HFFc6 (cell line): ENCODE measurements at places on chromosomes 2 and 18. TPM values are rescaled to one million over a fixed set of nuclear protein-coding genes. Genes with fewer than 3 reads are reported as not detected.

DNA sequence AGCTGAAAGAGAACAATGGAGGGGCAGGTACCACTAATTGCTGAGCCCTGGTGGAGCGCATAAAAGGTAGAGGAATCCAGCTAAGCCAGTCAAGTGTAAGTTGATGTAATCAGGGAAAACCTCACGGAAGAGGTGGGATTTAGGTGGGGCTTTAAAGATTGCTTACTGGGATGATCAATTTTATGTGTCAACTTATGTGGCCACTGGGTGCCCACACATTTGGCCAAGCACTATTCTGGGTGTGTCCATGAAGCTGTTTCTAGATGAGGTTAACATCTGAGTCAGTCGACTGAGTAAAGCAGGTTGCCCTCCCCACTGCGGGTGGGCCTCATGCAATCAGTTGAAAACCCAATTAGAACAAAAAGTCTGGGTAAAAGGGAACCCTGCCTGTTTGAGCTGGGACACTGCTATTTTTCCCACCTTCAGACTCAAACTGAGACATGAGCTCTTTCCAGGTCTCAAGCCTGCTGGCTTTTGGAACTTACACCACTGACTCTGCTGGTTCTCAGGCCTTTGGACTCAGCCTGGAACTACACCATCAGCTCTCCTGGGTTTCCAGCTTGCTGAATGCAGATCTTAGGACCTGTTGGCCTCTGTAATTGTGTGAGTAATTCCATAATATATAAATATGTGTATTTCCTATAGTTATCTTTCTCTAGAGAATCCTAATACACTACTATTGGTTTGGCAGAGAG lies 67.3 kb downstream of the MYO5B start:
- no peak for DNase-seq
- no peaks in the 10 kb centered on the region for H3K4me1 ChIP-seq
- no peak overlapping the region for H3K27ac ChIP-seq
- H3K36me3 ChIP-seq = no peaks in the 10 kb centered on the region

DNA sequence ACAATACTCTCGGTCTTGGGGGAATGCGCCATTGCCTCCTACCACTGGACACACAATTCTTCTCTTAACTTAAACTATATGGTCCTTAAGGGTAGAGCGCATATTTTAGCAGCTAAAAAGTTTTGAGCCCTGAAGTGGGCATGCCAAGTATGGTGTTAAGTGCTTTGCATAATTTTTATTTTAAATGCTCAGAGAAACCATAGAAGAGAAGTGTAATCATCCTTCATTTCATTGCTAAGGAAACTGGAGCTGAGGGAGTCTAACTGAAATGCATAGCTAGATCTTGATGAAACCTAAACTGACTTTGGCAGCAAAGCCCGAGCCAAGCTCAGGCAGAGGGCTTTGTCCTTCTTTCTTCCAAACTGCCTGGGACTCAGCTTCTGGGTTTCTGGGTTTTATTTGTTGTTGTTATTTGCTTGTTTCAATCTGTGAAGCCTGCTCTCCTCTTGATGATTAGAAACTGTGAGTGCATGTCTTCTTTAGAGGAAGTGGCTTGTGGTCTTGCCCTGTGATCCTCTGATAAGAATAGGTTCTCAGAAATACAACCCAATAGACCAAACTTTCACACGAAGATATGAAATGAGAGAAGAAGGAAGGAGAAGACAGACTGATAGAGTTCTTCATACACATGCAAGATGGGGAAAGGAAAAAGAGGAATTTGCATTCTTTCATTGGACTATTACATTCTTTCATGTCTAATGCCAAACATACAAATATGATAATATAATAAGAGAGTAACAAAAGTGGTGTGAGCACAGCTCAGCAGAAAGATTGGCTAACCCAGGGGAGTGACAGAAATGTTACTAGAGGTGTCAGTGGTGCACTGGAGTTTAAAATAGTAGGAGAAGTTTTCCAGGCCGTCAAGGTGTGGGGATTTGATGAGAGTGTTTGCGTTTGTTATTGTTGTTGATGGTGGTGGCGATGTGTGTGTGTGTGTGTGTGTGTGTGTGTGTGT lies 7.5 kb upstream of the RNF144A start:
- no peak overlapping the region for H3K4me3 ChIP-seq
- no peaks in the 10 kb centered on the region; the same call in 1 of the 2 replicates for H3K27me3 ChIP-seq
- no peaks in the 10 kb centered on the region for H3K4me1 ChIP-seq
- H3K36me3 ChIP-seq = peaks cover 5% of the 10 kb centered on the region; the same call in 1 of the 2 replicates
- no peak overlapping the region for H3K27ac ChIP-seq
- DNase-seq = no peak

- no peak overlapping the region for H3K4me3 ChIP-seq
- no peak overlapping the region for H3K27ac ChIP-seq
- no peak for DNase-seq
- H3K36me3 ChIP-seq = no peaks in the 10 kb centered on the region
- no peaks in the 10 kb centered on the region for H3K4me1 ChIP-seq
Observed at GRCh38 chr2:103667335-103667884, 905.6 kb downstream of the TMEM182 start.

SPIRE1 gene
- total RNA-seq = 27.6 to 31.1 TPM (median 27.8 TPM) in 3 replicates

DNA sequence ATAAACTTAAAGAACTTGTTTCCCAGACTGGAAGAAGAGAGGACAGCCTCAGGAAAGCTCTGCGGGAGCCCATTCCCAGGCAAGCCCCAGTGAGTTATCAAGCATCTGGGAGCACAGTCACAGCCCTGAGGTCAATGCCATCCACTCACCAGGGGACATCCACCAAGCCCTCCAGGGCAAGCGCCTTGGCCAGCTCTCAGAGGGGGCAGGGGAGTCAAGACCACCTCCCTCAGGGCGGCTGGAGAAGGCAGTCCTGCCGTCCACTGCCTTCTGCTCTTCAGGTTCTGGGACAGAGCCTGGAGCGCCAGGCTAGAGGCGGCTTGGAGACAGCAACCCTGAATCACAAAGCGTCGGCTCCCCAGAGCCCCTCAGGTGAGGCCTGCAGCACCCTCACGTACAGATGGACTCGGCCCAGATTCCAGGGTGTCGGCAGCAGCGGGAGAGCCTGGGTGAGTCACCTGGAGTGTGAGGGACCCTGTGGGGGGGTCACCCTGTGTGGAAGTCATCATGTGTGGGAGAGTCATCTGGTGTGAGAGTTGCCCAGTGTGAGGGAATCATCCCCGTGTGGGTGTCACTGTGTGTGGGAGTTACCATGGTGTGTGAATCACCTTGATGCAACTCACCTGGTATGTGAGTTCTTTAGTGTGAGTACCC lies 100.9 kb upstream of the TEX51 start:
- H3K4me3 ChIP-seq = no peak overlapping the region
- H3K4me1 ChIP-seq = no peaks in the 10 kb centered on the region
- no peak overlapping the region for H3K27ac ChIP-seq
- DNase-seq = no peak
- peaks cover 17% of the 10 kb centered on the region; the same call in 1 of the 2 replicates for H3K27me3 ChIP-seq
- H3K36me3 ChIP-seq = no peaks in the 10 kb centered on the region

IGFBP5 gene
- total RNA-seq = 64.0 to 125 TPM (median 106 TPM) in 3 replicates

- no peak for DNase-seq
- no peaks in the 10 kb centered on the region; the same call in 1 of the 2 replicates for H3K27me3 ChIP-seq
- no peaks in the 10 kb centered on the region for H3K36me3 ChIP-seq
- no peak overlapping the region for H3K4me3 ChIP-seq
Observed at GRCh38 chr18:9671214-9671613, 36.9 kb upstream of the RAB31 start.

ICOS gene
- total RNA-seq = not detected in 2 replicates

LIPG gene
- total RNA-seq = not detected in 3 replicates

DLGAP1 gene
- total RNA-seq = 0.39 to 1.3 TPM (median 0.43 TPM) in 3 replicates

PIAS2 gene
- 25.7 to 27.6 TPM (median 26.2 TPM) in 3 replicates for total RNA-seq

GRCh38 chr2:172623249-172623965 lies 67.5 kb downstream of the PDK1 start:
- H3K36me3 ChIP-seq = peaks cover 20% of the 10 kb centered on the region
- DNase-seq = peak; percentile 75
- peak overlapping the region; percentile 86 for H3K27ac ChIP-seq
- peaks cover 31% of the 10 kb centered on the region for H3K4me1 ChIP-seq

- peaks cover 35% of the 10 kb centered on the region for H3K4me1 ChIP-seq
- H3K27me3 ChIP-seq = 0 out of 2 replicates have a peak, but pooled peaks cover 2% of the 10 kb centered on the region
- peak; percentile 92 for DNase-seq
- peak overlapping the region; percentile 92 for H3K27ac ChIP-seq
Observed at GRCh38 chr2:42835577-42836371, 43.4 kb upstream of the HAAO start.

DNA sequence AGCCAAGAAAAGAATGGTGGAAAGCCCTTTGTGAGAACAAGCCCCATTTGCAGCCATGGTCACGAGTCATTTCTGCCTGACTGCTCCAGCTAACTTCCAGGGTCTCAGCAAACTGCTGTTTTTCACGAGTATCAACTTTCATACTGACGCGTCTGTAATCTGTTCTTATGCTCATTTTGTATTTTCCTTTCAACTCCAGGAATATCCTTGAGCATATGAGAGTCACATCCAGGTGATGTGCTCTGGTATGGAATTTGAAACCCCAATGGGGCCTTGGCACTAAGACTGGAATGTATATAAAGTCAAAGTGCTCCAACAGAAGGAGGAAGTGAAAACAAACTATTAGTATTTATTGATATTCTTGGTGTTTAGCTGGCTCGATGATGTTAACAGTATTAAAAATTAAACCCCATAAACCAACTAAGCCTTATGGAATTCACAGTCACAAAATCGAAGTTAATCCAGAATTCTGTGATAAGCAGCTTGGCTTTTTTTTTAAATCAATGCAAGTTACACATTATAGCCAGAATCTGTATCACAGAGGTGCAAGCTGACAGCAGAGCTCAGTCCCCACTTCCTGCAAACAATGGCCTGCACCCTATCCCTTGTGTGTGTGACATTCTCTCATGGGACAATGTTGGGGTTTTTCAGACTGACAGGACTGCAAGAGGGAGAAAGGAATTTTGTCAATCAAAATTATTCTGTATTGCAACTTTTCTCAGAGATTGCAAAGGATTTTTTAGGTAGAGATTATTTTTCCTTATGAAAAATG lies 26.1 kb downstream of the SLC14A1 start:
- DNase-seq = no peak
- H3K27me3 ChIP-seq = no peaks in the 10 kb centered on the region; the same call in 1 of the 2 replicates
- H3K36me3 ChIP-seq = no peaks in the 10 kb centered on the region
